ENCODE measurements at places on chromosomes 6 and 20.

DNA sequence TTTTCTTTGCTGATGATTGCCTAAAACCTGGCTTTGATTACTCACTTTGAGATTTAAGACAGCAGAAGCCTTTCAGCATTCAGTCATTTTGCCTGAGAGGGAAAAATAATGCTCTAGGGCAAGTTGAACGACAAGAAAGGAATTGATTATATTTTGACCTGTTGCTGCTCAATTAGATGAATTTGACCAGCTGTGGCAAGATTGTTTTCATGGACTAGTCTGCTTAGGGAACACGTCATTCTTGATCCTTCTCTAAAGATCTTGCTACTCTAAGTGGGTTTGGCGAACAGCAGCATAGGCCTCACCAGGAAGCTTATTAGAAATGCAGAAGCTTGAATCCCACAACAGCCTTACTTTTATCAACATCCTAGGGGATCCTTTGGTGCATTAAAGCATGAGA, 59.7 kb upstream of the PHACTR1 start:
- no peak for DNase-seq

DNA sequence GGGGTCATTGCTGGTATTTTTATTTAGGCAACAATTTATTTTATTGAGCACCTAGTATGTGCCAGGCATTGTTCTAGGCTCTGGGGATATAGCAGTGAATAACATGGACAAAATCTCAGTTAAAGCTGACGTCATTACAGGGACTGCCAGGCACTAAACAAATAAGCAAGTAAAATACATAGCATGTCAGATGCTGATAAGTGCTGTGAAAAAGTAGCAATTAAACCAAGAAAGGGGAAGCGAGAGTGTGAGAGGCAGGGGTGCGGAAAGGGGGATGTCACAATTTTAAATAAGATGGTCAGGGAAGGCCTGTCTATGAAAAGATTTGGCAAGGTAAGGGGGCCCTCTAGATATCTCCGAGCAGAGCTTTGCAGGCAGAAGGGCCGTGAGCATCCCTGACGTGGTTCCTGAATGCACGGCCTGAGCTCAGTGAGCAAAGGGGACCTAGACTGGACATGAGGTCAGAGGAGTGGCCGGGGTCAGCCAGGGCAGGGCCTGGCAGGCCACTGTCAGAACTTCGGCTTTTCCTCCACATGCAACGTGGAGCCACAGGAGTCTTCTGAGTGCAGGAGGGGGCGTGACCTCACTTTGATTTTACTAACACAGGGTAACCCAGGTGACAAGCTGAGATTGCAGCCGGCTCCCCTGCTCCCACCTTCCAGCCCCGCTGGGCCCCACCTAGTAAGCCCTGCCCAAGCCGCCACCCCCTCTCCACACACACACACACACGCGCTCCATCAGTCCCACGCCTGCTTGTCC, 24.2 kb upstream of the SIRPA start:
- peak; percentile 43 for DNase-seq

DNA sequence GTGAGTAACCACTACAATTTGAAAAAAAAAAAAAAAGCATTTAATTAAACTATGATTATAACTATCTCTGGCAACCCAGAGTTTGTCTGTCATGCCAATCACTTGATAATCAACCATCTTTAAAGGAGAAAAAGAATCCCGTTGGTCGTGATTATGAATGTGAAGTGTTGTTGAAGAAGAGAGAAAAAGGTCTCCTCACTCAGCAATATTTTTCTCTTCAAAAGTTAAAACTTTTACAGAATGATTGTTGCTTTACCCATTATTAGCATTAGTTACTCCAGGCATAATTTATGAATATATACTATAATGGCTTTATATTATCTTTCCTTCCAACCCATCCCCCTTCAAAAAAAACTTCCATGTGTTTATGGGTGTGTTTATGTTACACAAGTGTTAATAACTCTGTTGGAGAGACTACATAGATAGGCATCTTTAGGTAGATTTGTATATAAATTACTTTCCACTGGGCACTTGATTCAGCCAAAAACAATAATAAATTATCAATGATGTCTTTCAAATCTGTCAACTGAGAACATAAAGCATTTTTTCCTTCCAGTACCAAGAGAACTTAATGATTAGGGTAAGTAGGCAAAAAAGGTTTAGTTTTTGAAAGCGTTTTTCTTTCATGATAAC, 5.1 kb downstream of the BMP5 start:
- no peak for DNase-seq

- no peak for DNase-seq
Measured at GRCh38 chr6:32203426-32204267, 11.2 kb upstream of the GPSM3 start.

GRCh38 chr6:160667639-160668481, 3.8 kb upstream of the LPA start:
- DNase-seq = no peak

DNA sequence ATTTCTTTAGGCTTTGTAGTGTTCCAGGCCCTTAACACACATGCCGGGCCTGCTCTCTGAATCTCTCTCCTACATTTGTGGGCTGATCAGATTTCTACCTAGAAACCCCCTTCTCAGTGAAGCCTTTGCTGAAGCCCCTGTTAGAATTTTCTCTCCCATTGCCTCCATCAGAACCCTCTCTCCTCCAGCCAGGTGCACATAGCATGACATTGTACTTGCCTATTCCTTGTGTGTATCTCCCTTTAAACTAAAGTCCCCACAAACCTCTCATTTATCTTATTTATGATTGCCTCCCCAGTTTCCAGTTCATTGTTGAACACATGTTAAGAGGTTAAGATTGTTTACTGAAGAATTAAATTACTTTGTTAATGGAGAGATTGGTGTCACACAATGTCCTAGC, 325.5 kb upstream of the CITED2 start:
- DNase-seq = no peak

DNA sequence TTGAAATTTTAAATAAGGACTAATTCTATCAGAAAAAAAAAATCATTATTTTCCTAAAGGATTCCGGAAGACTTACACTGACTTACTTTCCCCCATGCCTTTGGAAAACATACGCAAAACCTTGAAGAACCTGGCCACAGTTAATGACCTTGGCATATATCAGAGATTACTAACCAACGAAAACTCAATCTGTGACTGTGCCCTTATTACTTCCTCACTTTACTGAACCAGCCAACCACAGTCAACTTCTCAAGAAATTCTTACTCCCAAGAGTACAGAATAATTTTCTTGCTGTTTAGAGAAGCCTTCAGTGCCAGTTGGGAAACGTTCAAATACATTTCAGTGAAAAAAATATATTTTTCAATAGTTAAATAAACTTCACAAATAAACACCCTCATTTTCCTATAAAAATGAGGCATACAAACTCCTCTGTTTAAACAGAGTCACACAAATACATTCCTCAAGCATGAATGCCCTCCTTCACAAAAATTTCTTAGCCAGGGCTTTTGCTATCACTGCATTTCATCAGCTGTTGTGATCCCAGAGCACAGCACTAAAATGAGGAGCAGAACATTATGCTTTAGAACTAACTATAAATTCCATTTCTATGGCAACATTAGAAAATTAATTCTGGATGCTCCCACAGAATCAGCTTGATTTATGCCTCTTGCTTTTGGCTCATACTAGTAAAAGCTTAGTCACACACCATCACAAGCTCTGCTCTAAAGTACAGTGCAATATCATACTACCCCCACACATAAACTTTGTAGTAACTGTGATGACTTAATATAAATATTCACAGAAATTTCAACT, 117.6 kb downstream of the DST start:
- DNase-seq = peak; percentile 95

DNA sequence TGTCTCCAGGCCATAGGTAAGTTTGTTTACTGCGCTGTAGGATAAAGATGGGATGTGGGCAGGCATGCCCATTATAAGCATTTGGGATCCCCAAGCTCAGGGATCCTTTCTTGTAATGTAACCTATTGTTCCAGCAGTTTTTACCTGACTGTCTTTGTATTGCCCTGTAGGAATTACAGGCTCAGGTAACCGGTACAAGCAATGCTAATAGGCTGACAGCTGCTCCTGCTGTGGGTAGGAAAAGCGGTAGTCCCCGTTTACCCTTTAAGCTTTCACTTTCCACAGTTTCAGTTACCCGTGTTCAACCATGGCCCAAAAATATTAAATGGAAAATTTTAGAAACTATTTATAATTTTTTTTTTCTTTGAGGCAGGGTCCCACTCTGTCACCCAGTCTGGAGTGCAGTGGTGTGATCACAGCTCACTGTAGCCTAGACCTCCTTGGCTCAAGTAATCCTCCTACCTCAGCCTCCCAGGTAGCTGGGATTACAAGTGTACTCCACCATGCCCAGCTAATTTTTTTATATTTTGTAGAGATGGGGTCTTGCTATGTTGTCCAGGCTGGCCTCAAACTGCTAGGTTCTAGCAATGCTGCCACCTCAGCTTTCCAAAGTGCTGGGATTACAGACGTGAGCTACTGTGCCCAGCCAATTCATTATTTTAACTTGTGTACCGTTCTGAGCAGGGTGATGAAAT, 108.6 kb downstream of the CDYL start:
- no peak for DNase-seq

- DNase-seq = no peak
Measured at GRCh38 chr6:164039954-164040375, 625.4 kb downstream of the QKI start.

- DNase-seq = no peak
Measured at GRCh38 chr6:164210783-164211182, 796.3 kb downstream of the QKI start.

- no peak for DNase-seq
Measured at GRCh38 chr6:8462169-8462568, 26.8 kb upstream of the SLC35B3 start.

GRCh38 chr6:138440758-138441357, 36.8 kb downstream of the HEBP2 start:
- DNase-seq = no peak

DNA sequence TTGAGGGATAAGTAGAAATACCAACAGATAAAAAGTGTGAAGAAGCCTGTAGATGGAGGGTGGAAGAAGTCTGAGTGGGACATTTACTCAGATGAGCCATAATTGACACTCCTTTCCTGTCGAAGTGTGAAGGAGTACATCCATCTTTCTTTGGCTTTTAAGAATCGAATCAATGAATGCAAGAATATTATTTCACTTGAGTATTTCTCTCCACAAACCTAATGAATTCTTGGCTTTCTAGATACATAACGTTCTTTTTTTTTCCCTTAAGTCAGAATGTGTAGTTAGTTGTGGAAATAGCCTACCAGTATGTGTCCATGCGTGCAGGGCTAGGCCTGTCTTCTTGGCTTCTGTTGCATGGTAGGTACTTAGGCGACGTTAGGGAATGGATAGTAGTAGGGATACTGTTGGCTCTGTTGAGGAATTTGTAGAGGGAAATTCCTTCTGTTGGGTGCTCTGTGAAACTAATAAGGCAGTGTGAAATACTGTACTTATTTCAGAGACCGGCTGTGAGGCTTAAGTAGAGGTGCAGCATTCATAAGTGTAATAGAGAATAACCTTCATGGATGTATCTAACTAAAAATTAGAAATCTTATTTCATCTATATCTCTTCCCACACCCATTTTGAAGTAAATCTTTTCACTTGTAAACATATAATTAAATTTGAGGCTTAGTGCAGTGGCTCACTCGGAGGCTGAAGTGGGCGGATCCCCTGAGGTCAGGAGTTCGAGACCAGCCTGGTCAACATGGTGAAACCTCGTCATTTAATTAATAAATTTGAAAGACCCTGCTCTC, 1.5 kb downstream of the RPS18 start:
- no peak for DNase-seq

- DNase-seq = peak; percentile 59
Measured at GRCh38 chr20:33551778-33552177, 61.9 kb downstream of the CBFA2T2 start.

DNA sequence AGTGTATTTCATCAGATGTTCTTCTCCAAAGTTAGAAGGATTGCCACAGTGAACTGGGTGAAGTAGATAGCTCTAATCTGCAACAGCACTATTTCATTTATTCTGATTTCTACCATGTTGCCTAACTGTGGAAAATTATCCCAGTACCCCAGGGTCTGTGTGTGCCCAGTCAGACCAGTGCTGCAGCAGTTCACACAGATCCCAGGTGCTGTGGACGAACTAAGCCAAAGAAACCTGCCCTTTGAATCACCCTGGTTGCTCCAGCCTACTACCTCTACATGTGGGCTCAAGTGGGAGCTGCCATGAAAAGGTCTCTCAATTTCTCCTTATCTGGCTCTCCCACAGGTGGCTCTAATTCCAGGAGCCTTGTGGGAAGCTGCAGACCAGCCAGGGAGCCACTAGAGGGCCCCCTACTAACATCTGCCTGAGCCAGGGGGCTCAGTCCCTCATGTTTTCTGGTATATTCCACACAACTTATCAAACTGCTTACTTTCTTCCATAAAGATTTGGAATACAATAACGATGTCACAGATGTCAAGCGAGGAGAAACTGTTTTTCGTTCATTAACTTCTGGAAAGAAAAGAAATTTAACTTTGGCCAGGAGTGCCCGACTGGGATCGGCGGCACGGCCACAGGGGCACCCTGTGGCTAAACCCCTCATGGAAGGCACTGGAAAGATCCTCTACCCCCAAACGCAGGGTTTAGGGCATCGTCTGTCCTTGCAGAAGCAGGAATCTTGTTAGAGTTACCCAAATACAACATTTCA, 31.6 kb upstream of the LY86 start:
- DNase-seq = peak; percentile 22

- DNase-seq = no peak
Measured at GRCh38 chr6:52089758-52090348, 2.4 kb upstream of the PKHD1 start.

DNA sequence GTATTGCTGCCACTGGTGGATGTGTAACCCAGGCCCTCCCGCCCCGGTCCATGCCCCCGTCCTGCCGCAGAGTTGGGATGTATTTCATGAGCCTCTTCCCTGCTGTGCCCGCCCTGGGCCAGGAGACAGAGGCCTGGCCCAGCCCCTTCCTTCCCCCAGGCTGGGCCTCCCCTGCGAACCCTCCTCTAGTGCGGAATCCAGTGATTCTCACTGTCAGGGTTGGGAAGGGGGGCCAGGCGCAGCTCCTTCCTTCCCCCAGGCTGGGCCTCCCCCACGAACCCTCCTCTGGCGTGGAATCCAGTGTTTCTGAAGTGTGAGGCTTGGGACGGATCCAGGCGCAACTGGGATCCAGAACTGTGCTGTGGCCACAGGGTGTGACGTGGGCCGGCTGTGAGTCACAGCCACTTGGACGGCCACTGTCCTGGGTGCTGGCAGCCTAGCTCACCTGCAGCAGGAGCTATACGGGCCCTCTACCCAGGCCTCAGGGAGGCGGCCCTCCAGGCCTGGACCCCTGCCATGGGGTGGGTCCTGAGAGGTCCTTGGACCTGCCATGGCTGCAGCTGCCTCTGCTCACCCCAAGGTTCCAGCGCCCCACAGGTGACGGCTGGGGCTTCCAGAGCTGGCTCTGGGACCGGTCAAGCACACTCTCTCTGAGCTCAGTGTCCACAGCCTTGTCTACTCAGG, 28.3 kb downstream of the COL20A1 start:
- peak; percentile 20 for DNase-seq

GRCh38 chr6:52435345-52435744, 15.2 kb downstream of the EFHC1 start:
- no peak for DNase-seq

GRCh38 chr6:106154326-106154725, 68.2 kb downstream of the PRDM1 start:
- DNase-seq = no peak

Data from fibroblast of the aortic adventitia (primary cell).